NCI-H82 (cell line): ENCODE measurements at places on chromosomes 3 and 15.

DNA sequence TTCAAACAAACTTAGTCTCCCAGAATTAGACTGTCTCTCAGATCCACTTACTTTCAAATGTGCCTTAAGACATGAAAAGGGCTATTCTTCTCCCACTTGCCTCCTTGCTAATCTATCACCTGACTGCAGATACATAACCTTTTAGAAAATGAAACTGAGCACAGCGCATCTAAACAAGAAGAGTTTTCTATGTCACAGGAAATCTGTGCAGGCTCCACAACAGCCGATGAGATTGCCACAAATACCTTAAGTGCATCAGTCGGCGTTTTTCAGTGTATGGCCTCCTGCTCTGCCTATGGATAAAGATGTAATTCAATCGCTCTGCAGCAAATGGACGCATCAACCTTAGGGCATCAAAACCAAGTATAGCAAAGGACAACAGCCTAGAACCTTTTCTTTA lies 544.2 kb downstream of the FOXP1 start:
- no peak for DNase-seq

- DNase-seq: no peak
These were observed 1629.5 kb downstream of the OTOL1 start for GRCh38 chr3:163126115-163126514.

GRCh38 chr3:157540656-157541055 lies 37.4 kb upstream of the VEPH1 start:
- DNase-seq: no peak

DNA sequence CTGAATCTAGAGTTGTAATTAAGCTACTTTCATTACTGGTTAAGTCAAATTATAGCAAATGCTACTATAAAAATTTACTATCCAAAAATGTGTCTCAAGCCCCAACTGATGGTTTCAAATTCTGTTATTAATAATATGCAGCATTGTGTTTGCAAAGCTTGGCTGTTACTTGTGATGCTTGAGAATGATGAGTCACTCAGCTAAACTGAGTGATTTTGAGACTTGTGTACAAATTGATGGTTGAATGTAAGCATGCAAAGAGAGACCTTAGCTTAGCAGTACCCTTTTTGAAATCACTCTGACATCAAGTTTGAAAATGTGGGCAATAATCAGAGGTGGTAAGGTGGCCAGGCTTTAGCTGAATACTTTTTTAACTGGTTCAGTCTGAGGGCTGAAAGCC lies 27.6 kb downstream of the OPA1 start:
- no peak for DNase-seq

- DNase-seq: no peak
These were observed 62.6 kb downstream of the MFSD1 start for GRCh38 chr3:158864492-158864891.

GRCh38 chr3:118772547-118773011 lies 262.1 kb downstream of the IGSF11 start:
- no peak for DNase-seq

DNA sequence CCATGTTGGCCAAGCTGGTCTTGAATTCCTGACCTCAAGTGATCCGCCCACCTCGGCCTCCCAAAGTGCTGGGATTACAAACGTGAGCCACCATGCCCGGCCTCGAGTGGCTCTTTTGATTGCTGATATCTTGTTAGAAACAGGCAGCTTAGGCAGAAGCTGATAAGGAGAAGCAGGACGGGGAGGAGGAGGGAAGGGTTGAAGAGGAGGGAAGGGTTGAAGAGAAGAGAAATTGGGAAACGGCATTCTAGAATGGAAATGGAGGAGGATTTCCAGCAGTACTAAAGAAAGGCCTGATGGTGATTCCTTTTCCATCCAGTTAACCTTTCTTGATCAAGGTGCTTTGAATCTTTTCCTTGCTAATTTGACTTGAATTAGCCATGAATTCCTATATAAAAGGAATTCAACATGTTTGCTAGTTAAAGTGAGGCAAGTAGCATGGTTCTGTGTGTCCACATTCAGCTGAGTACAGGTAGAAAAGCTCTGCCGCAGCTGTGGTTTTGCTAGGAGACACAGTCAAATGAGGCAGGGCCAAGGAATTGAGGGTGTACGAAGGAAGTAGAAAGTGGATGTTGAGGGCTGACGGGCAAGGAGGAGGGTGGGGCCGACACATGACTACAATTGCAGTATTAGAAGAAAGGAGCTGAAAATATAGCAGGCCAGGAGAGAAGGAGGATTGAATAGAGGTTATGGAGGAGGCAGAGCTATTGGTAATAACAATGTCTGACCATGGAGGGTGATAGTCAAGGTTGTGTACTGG lies 27.2 kb upstream of the ATP1B3 start:
- peak; percentile 48 for DNase-seq

- DNase-seq: no peak
These were observed 89.3 kb upstream of the P2RY1 start for GRCh38 chr3:152745646-152746045.

GRCh38 chr3:190175490-190175889 lies 54.8 kb upstream of the P3H2 start:
- DNase-seq: no peak

DNA sequence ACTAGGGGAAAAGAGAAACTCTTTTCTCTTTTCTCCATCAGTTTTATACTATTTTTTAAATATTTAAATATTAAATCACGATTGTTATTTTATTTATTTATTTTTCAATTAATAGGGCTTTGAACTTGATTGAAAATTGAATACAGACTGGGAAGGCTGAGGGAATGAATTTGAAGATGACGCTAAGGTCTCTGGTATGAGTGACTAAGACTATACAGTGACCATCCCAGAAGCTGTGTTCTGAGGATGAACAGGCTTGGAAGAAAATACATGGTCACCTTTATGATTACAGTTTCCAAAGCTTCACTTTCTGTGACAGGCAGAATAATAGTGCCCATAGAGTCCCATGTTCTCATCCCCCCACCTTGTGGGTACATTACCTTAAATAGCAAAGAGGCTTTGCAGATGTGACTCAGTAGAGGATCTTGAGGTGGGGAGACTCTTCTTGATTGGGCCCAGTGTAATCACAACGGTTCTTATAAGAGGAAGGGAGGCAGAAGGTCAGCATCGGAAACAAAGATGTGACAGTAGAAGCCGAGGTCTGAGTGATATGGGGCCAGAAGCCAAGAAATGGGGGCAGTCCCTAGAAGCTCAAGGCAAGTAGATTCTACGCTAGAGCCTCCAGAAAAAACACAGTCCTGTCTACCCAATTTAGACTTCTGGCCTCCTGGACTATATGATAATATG lies 51.0 kb upstream of the LPP start:
- DNase-seq: no peak

DNA sequence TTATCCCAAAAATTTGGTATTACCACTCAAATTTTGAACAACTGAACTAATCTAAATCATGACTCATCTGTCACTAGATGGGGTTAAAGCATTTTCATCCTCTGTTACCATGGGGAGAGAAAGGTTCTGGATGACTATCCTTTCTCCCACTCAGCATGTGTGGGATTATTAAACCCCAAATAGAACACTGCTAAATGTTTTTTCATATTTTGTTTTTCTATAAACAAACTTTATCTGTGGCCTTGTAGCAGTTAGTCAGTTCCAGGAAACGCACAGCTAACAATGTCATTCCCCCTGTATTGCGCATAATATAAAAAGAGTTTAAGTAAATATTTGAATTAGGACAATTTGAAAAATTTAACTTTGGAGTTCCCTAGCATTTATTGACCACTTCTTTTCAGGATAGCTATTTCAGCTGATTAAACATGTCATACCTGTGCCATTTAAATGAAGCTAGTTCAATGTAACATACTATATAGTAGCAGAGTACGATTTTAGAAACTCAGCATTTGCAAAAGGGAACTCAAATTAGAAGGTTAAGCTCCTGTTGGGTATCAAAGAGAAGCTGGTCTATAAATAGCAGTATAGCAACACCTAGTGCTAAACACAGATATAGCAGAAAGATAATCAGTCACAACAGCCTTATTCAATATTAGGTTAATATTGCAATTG lies 9.2 kb upstream of the TMEM212 start:
- DNase-seq: peak; percentile 55

- DNase-seq: peak; percentile 38
These were observed 196.8 kb downstream of the ADAMTSL3 start for GRCh38 chr15:83850501-83851245.

DNA sequence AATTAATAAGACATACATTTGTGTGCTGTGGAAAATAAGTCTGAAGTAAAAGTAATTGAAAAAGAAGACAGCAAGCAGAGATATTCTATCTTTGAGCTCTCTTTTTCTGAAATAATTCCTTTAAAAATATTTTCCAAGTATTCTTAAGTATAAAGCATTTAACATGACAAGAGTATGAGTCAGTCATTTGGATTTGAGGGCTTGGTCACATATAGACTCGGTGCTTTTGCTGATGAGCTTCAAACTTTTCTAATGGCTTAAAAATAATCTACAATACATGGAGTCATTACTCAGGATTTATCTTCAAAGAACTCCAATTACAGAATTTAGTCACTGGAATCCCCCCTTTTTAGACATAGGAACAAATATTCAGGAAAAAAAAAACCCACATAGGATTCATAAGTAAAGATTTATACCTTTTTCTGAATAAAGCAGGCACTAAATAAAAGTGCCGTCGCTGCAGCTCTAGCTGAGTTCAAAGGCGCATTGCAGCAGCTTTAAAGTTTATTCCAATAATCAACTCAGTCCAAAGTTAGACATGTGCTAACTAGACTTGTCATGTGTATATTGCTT lies 147.5 kb downstream of the CTNNB1 start:
- no peak for DNase-seq
